NCI-H1092 treated with DMSO at 0.1 percent for 48 hours (cell line): ENCODE measurements at places on chromosomes 6 and 20.

DNA sequence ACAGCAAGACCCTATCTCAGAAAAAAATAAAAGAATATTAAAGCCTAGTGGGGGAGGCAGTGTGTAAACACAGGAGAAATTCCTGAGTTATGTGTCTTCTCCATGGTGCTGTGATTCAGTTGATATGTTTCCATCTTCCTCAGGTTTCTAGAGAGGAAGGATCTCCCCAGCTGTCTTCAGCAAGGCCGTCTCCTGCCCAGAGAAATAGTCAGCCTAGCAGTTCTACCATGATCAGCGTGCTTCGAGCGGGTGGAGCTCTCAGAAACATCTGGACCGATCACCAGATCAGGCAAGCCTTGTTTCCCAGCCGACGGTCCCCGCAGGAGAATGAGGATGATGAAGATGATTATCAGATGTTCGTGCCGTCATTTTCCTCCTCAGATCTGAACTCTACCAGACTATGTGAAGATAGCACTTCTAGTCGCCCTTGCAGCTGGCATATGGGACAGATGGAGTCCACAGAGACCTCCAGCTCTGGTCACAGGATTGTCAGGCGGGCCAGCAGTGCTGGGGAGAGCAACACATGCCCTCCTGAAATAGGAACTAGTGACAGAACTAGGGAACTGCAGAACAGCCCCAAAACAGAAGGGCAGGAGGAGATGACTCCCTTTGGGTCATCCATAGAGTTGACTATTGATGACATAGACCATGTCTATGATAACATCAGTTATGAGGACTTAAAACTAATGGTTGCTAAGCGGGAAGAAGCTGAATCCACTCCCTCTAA lies 34.9 kb upstream of the MTHFD1L start:
- DNase-seq = no peak

GRCh38 chr6:1600063-1600763 lies 9.5 kb upstream of the FOXC1 start:
- DNase-seq = no peak

GRCh38 chr6:44660561-44661220 lies 273.2 kb downstream of the CDC5L start:
- no peak for DNase-seq

- DNase-seq = peak; percentile 66
These were observed 141.1 kb downstream of the PDSS2 start for GRCh38 chr6:107318100-107318736.

- DNase-seq = peak; percentile 71
These were observed 35.2 kb downstream of the NDUFAF5 start for GRCh38 chr20:13819885-13820645.

GRCh38 chr6:99416892-99417767 lies 8.0 kb downstream of the PNISR start:
- no peak for DNase-seq

DNA sequence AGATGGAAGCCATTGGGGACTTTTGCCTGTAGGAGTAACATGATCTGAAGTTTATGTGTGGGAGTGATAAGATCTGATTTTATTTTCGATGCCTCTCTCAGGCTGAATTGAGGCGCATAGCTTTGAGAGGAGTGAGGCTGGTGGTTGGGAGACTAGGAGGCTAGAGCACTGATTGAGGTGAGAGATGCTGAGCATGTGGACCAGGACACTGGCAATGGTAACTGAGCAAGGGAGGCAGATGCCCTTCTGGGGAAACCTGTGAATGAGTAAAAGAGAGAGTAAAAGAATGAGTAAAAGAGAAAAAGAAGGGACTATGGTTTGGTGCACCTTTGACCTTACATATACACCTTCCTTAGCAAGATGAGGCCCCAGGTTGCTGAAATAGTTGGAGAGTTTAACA lies 3.0 kb downstream of the RRP36 start:
- no peak for DNase-seq

DNA sequence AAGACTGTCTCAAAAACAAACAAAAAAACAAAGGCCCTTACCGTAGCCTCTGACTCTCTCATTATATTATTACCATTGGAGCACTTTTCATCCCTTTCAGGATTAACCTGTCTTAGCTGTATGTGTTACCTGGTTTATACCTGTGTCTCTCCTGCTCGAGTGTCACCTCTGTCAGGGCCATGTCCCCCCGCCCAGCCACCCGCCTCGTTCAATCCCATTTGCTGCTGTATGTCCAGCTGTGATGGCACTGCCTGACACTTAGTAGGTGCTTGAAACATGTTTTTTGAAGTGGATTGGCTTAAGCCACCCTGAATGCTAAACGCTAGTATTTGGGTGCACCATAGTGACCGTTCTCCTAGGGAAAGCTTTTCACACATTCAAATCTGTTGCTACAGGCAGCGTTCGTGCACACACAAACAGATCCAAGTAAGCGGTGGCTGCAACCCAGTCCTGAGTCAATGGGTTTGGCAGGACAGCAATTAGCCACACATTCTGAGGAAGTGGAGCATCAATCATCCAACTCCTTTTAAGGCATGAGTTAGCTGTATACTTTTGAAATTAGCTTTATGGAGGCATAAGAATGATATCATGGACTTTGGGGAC lies 98.9 kb upstream of the ZNF217 start:
- no peak for DNase-seq

DNA sequence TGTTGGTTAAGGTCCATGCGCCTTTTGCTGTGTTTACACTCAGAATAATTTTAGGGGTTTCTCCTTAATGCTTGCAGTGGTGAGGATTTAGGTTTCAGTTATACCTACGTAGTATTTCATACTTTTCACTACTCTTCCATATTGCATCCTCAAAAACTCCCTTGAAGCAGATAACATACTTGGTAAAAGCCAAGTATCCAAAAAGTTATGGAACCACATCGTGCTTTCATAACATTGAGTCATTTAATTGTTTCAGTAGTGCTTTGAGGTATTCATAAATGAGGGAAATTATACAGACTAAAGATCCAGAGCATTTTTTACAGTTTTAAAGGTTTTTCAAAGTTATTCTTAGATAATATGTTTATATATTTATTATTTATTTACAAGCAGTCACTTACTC lies 4.0 kb upstream of the ATXN1 start:
- no peak for DNase-seq

GRCh38 chr20:16346956-16347355 lies 226.3 kb downstream of the KIF16B start:
- no peak for DNase-seq

- no peak for DNase-seq
These were observed 778.8 kb downstream of the KIF16B start for GRCh38 chr20:15794409-15794808.

GRCh38 chr6:149079911-149080491 lies 237.5 kb upstream of the TAB2 start:
- DNase-seq = no peak

DNA sequence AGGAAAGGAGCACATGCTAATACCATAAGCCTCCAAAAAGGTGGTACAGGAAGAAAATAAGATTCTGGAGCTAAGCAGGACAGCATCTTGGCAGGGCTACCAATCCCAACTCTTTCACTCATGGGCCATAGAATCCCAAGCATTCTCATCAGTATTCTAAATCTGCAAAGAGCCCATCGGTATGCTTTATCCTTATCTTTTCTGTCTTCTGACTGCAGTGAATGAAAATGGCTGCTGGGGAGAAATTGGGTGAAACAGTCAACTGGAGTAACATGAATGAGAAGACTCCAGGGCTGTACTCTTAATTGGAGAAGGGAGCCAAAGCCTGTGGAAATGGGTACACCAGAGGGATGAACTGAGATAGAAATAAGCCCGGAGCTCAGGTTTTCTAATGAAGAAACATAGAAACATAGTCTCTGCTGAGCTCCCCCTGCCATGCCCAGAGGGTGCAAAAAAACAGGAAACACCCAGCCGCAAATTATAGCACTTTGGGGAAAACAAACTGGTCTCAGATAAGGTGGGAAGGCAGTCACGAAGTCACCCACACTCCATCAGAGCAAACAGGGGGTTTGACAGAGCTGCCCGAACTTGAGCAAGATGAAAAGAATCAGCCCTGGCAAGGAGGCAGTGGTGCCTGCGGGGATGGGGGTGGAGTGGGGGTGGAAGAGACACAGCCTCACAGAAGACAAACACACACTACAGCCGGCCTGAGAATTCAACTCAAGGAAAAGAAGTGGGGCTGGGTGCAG lies 35.4 kb upstream of the E2F3 start:
- DNase-seq = no peak

- peak; percentile 73 for DNase-seq
These were observed 348 bp upstream of the AFDN start for GRCh38 chr6:167826230-167826895.

GRCh38 chr6:28145231-28145630 lies 3.5 kb downstream of the ZKSCAN8 start:
- DNase-seq = no peak

- DNase-seq = no peak
These were observed 46.2 kb downstream of the SNRNP48 start for GRCh38 chr6:7636151-7636550.

DNA sequence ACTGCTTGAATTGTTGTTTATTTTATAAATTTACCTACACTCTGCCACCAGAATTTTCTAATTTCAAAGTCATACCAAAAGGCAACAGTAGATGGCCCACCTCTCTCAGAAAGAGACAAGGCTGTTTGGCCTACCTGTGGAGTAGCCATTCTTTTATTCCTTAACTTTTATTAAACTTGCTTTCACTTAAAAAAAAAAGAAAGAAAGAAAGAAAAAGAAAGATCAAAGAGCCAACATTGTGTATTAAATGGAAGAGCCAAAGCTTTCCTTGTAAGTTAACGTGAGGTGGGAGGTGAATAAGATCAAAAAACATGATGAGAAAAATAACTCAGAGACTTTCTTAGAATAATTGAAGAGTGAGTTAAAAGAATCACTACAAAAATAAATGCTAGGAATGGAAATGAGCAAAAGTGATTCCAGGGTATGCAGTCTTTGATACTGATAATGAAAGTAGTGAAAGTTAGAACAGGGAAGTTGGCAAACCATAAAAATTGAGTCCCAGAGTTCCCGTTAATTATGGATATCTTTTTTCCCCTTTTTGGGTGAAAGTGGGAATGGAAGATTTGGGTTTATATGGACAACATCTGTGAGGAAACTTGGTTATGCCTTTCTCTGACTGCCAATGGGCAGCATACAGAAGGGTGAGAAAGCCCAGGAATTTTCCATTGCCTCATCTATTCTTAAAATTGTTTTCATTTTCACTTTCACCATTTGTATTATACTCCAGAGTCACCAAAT lies 35.9 kb upstream of the MYB start:
- DNase-seq = no peak

DNA sequence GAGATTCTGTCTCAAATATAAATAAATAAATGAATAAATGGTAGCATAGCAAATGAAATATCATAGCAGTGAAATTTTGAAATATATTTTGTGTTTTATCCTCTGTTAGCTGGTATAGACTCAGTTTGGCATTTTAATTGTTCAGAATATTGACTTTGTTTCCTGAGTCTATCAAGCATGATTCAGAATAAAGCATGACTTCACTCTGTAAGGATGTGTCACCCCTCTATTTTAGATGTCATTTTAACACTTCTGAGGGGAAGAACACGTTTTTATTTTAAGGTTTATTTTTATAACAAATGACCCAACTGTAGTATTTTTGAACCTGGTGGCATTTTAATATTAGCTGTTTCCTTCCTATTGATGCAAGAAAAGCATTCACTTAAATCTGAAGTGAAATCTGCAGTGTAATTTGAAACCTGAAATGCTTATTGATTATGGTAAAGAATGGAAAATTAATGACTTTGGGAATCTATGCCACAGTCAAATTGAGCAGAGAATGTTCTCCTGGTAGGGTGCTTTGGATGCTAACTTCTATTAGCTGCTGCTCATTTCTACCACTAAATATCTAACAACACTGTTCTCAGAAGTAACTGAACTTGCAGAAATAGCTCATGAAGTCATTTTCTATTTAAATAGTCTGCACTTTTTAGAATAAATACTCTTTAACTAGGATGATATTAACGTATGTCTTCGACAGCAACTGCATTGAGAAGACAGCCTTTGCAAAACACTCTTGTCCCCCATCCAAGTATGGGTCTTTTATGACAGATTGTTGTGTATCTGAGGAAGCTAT lies 114.2 kb downstream of the SOX4 start:
- no peak for DNase-seq

GRCh38 chr20:16189371-16189770 lies 383.9 kb downstream of the KIF16B start:
- no peak for DNase-seq

GRCh38 chr6:111260570-111261298 lies 173.4 kb downstream of the SLC16A10 start:
- DNase-seq = no peak

DNA sequence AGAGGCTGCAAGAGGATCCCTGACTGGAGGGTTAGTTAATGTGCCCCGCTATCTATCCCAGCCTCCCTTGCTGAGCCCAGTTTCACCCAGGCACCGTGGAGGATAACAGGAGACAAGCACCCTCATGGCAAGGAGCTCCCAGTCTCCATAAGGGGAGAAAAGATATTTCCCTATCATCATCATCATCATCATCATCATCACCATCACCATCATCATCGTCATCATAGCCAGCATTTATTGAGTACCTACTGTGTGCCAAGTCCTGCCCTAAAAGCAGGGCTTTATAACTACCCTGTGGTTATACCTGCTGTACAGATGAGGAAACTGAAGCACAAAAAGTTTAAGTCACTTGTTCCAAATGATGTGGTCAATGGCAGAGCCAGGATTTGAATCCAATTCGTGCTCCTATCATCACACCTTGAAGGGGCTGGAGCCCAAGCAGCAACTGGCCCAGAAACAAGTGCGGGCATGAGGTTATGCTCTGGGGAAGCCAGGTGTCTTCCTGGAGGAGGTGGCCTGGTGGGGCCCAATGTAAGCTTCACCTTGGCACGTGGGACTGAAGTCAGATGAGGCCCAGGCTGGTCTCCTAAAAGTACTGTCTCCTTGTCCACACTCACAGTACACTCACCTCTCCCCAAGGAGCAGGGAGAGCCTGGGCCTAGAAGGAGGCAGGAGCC lies 10.0 kb downstream of the GLP1R start:
- DNase-seq = no peak

DNA sequence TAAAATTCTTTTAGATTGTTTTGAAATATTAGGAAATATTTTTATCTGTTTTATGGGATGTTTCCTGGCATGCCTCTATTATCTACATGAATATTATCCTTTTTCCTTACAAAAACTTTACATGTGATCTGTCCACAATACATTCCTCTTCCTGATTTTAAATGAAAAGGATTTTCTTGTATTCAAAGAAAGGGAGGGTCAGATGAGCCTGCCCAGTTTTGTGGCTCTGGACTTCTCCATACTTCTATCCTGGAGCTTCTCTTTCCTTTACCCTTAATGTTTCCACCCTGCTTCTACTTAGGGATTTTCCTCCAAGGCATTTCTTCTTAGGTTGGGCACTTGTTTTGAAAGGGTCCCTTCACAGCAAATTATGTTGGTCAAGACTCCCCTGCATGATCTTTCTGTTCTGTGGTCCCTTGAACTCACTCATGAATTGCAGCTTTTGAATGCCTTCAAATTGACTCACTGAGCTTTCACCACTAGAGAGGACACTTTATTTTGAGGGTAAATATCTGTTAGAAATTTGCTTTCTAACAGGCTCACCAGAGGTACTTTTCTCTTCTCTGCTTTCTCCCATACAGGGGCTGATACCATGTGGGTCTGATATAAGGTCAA lies 104.9 kb downstream of the CENPW start:
- no peak for DNase-seq
